ENCODE measurements at places on chromosomes 11 and 22. TPM values are rescaled to one million over a fixed set of nuclear protein-coding genes. Genes with fewer than 3 reads are reported as not detected.

Gene MOV10L1
- total RNA-seq = not detected

Gene OR52I1
- not detected for total RNA-seq

DNA sequence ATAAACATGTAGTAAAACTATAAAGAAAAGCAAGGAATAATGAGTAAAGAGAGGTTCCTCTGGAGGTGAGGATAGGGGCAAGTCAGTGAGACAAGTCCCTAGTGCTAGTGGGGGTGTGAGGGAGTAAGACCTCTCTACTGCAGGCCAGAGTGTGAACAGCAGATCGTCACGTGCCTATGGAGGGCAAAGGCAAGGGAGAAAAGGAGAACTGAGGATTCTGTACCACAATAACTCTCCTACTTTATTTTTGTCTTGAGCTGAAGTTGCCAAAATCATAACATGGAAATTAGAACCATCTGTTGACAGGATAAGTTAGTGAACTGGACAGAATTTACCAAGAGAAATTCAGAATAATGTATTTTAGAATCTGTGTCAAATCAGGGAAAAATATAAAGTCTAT is 77.6 kb downstream of the ENTHD1 start:
- H3K36me3 ChIP-seq = no peaks in the 10 kb centered on the region
- H3K4me3 ChIP-seq = no peak overlapping the region
- H3K27me3 ChIP-seq = peaks cover 17% of the 10 kb centered on the region
- no peak overlapping the region for H3K27ac ChIP-seq
- H3K4me1 ChIP-seq = no peaks in the 10 kb centered on the region
- no peak for DNase-seq

- DNase-seq = no peak
- no peak overlapping the region for H3K4me3 ChIP-seq
- no peaks in the 10 kb centered on the region for H3K36me3 ChIP-seq
- no peaks in the 10 kb centered on the region for H3K27me3 ChIP-seq
These were observed 8.8 kb downstream of the CRY2 start for GRCh38 chr11:45856044-45856468.

DNA sequence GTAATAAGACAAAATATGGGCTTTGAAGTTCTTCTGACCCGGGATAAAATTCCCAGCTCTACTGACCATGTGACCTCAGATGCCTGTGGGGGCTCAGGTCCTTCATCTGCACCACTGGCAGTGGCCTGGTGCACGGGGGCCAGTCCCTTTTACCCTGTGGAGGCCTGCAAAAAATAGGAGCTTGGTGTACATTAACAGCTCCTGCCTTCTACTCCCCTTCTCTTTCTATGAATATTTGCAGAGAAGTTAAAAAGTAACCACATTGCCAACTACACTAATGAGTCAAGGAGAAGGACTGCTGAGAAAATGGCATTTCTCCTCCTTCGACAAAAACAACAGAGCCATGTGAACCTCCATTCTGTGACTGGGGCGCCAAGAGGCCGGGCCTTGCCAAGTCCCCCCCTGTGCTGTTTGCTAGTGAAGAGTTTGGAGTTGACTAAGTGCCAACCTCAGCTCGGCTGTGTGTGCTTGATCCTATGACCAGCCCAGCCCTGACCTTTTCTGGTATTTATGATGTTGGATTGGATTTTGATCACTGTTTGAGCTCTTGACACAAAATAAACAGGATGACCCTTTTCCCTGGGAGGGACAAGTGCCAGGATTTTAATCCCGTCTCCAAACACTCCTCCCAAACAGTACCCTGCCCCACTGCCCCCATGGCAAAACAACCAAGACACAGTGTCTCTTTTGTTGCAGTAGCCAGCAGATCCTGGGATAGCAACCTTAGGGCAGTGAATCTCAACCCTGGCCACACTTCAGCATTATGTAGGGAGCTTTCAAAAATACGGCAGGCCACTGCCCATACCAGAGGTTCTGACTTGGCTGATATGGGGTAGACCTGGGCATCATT is 380.1 kb downstream of the LARGE1 start:
- no peak overlapping the region for H3K4me3 ChIP-seq
- H3K4me1 ChIP-seq = peaks cover 18% of the 10 kb centered on the region
- H3K27me3 ChIP-seq = no peaks in the 10 kb centered on the region
- peak overlapping the region; percentile 62 for H3K27ac ChIP-seq
- H3K36me3 ChIP-seq = no peaks in the 10 kb centered on the region

DNA sequence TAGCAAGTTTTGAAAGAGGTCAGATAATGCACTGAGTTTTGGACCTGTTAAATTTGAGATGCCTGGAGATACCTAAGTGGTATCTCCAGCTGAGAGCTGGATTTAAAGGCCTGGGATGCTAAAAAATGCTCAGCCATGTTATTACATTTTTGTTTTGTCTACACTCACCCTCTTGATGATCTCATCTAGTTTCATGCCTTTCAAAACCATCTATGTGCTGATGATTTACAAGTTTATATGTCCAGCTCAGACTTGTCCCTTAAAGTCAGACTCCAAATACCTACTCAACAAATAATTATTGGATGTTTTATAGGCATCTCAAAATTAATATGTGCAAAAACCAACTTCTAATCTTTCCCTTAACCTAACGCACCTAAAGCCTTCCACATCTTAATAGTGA is 103.6 kb upstream of the OR9G4 start:
- no peak overlapping the region for H3K27ac ChIP-seq
- no peak for DNase-seq
- H3K27me3 ChIP-seq = no peaks in the 10 kb centered on the region
- H3K4me1 ChIP-seq = no peaks in the 10 kb centered on the region
- H3K36me3 ChIP-seq = no peaks in the 10 kb centered on the region
